Glutamatergic neuron (in vitro differentiated cells): ENCODE measurements at places on chromosomes 1 and 21. TPM values are rescaled to one million over a fixed set of nuclear protein-coding genes. Genes with fewer than 3 reads are reported as not detected.

Gene NUDT4B
- not detected for total RNA-seq

- DNase-seq, result no peak
- H3K27me3 ChIP-seq, result no peaks in the 10 kb centered on the region
- H3K27ac ChIP-seq, result no peak overlapping the region
- no peak overlapping the region for H3K4me3 ChIP-seq
Measured at GRCh38 chr1:204089044-204089751, 16.3 kb downstream of the SOX13 start.

- peaks cover 7% of the 10 kb centered on the region for H3K27me3 ChIP-seq
- no peak overlapping the region for H3K27ac ChIP-seq
- H3K4me1 ChIP-seq, result peaks cover 15% of the 10 kb centered on the region
Measured at GRCh38 chr1:938711-939489, 15.2 kb downstream of the SAMD11 start.

DNA sequence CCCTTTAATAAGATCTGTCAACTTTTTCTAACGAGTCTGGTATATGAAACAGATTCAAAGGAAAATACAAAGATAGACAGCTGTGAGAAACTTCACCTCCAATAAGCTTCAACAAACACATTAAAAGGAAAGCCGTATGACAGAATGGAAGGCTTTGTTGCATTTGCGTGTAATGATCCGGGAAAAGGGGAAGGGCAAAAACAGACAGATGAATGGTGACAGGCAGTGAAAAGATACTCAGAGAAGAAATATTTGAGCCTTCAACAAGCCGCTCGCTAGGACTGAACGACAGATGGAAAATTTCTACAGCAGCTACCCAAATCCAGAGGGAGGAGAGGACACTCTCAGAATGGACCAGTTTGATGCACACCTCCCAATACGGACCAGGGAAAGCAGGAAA lies 14.9 kb downstream of the COPA start:
- H3K27ac ChIP-seq, result peak overlapping the region; percentile 36
- H3K4me1 ChIP-seq, result peaks cover 13% of the 10 kb centered on the region
- peak overlapping the region; percentile 67 for H3K4me3 ChIP-seq
- H3K36me3 ChIP-seq, result no peaks in the 10 kb centered on the region

- no peak overlapping the region for H3K27ac ChIP-seq
- no peak for DNase-seq
- H3K36me3 ChIP-seq, result no peaks in the 10 kb centered on the region
- no peaks in the 10 kb centered on the region for H3K4me1 ChIP-seq
- no peaks in the 10 kb centered on the region for H3K27me3 ChIP-seq
Measured at GRCh38 chr1:7821282-7821681, 31.6 kb downstream of the UTS2 start.
